Astrocyte (in vitro differentiated cells and primary cell): ENCODE measurements at places on chromosomes 16 and 17.
A peak's percentile ranks its signal among the peaks of the same experiment; 100 is the strongest.

DNA sequence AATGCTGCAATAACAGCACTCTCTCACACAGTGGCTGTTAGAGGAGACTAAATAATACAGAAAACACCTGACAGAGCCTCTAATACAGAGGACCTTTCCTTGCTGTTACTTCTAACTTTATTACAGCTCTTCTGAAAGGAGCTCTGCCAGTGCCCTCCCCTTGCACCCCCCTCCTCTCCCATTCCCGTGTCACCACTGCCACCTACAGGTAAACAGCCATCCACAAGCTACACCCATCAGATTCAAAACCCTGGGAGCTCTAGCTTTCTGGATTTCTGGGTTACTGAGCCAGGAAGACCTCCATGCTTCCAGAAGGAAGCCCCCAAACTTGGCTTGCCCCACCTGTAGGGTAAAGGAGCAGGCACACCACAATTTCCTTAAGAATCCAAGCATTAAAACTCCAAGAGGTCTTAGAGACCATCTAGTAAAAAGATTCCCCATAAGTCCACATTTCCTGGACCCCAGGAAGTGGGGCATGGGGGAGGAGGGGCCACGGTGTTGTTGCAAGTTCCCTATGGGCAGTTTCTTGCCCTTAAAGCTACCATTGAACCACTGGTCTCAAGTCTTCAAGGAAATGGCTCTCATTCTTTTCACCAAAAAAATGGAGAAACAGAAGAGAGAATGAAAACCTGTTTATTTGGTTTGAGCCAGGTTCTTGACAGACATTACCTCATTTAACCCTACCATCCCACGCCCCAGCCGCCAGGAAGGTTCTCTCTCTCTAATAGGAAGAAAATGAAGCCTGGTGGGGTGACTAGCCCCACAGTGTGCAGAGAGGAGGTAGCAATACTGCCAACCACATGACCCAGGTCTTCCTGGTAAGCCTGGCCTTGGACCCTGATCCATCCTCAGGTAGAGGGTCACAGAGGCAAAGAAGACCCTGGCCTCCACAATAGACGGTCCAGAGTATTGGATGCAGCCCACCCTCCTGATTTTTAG is 52.8 kb downstream of the TOM1L2 start:
- peak; percentile 52 for DNase-seq

DNA sequence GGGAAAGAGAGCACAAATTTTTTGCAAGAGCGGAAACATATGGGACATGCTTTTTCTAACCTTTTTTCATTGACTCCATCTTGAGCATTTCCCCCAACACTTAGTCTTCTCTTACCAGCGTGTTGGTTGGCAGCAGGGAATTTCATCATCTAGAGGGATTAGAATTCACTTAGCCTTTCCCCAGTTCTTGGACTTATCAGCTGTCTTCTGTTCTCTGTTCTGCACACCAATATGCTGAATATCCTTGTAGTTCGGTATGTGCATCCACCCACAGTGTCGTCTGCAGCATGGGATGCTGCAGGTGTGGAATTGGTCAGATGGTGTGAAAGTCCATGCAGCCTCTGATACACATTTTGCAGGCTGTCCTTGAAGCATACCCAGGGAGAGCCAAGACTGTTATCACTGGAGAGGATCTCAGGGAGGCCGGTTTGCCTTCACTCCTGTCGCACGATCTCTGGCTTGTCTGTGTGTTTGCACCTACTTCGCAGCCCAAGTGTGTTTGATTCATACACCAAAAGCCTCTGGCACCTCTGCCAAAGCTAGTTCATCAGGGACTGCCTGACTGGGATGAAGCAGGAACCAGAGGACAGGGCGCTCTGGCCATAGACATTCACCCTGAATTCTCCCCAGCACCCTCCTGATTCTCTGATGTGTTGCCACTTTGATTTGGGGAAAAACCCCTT is 93.3 kb downstream of the SOCS1 start:
- DNase-seq: no peak

GRCh38 chr16:50553182-50553710 is 5.0 kb downstream of the NKD1 start:
- no peak for DNase-seq

GRCh38 chr16:11639008-11639562 is 29.2 kb upstream of the SNN start:
- no peak for DNase-seq

GRCh38 chr17:48835971-48836370 is 5.1 kb downstream of the CALCOCO2 start:
- DNase-seq: no peak

DNA sequence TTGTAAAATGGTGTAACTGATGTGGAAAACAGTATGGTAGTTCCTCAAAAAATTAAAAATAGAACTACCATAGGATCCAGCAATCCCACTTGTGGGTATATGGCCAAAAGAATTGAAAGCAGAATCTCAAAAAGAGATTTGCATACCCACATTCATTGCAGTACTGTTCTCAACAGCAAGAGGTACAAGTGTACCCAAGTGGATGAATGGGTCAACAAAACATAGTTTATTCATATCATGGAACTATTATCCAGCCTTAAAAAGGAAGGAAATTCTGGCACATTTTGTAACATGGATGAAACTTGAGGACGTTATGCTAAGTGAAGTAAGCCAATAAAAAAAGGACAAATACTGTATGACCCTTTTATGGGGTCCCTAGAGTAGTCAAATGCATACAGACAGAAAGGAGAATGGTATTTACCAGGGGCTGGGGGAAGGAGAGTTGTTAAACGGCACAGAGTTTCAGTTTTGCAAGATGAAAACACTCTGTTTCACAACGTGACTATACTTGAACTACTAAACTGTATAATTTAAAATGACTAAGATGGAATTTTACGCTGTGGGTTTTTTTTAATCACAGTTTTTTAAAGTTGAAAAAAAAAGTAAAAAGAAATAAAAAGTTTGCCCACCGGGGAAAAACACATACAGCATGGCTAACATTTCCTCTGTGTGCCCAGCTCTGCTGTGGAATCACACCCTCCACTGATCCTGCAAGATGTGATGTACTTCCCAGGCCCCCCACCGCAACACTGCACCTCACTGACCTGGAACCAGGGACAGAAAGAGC is 6.1 kb downstream of the TVP23A start:
- DNase-seq: no peak

DNA sequence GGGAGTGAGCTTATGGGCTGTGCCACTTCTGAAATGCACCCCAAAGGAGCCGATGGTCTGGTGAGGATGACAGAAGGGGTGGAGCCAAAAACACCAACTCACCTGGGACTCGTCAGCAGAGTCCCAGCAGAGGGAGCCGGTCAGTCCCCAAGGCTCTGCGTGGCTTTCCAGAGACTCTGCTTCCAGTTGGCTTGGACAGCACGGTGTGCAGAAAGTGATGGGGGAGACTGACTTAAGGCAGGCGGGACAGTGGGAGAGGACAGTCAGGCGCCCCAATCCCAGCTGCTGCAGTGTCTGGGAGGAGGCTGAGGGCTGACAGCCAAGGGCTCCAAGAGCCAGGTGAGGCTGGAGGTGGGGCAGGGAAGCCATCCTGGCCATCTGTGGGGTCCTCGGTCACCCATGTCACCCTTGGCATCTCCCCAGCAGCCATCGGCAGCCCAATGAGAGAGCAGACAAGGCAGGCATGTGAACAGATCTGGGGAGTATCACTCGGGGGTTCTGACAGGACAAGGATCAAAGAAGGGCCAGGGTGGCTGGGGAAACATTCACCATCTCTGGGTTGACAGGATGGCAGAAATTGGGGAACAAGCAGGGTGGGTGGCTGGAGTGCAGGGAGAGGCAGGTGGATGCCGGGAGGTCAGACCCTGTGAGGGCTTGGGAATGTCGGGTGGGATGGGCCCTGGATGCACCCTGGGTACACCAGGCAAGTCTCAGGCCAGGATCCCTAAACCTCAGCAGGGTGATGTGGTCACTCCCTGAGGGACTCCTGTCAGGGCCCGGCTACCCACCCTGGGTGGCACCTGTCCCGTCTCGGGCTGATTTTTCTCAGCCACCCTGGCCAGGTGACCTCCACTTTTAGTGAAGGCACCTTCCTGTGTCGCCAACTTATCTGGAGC is 8.9 kb upstream of the KRTAP17-1 start:
- no peak for DNase-seq

DNA sequence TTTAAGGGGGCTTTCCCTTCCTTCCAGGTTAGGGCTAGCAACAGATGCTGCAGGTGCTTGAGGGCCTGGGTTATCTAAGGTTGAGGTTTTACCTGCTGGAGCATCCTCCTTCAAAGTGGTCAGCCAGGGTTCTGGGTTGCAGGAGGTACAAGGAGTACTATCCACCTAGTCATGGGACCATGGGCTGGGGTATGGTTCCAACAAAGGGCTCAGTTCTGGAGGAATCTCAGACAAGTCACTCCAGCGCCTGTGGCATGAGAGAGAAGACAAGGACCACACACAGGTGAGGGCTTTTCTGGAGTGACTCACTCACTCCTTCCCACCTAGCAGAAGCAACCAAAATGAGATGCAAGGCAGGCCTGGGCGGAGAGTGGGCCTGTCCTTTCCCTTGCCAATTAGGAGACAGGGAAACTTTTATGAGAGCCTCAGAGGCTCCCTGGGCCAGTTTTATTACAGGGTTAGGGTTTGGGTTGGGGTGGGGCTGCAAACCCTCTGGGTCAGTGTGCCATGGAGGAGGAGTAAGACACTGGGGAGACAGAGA is 2.2 kb downstream of the MYO19 start:
- no peak for DNase-seq

DNA sequence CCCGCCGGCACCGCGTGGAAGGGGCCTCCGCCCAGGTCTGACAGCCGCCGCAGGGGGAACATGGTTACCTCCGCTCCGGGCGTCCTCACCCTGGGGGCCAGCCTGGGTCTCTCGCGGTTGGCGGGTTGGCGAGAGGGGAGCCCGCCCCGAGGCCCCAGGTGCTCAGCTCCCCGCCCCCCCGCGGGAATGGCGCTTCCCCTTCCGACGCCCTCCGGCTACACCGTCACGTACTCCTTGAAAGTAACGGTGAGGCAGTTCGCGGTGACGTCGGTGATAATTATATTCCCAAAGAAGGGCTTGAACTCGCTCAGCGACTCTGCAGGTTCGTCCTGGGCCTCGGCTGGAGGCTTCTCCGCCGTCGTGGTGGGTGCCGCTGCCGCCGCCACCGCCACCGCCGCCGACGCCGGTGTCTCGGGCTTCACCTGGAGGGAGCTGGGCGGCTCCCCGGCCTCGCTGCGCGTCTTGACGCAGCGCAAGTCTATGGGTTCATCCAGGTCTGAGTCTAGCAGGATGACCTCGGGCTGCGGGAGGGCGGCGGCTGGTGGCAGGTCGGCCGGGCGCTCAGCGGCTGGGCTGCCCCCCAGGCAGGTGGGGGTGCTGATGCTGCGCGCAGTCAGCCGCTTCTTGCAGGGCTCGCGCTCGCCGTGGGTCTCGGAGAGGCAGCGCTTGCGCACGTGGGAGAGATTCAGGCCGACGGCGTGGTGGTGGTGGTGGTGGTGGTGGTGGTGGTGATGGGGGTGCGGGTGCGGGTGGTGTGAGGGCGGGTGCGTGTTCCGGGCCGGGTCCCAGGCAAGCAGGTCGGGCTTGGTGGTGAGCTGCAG is 5.3 kb downstream of the CBX4 start:
- DNase-seq: no peak

GRCh38 chr17:59435238-59435637 is 103.8 kb downstream of the YPEL2 start:
- DNase-seq: peak; percentile 79

GRCh38 chr16:47519546-47519945 is 58.4 kb downstream of the PHKB start:
- no peak for DNase-seq

DNA sequence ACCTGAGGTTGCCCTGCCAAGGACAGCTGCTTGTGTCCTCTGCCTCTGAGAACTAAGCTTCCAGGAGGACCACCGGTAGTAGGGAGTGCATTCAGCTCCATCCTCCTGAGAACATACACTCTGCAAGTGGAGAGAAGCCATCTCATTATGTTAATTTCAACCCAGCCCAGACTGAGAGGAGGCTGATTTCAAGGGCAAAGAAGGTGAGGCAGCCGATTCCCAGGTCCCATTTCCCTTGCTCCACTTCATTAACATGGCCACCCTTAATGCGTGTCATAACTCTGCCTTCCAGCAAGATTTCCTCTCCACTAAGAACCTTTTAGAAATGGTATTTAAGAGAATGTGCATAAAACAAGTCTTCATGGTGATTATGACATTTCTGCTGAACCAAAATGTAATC is 72.5 kb downstream of the CDH13 start:
- DNase-seq: no peak

DNA sequence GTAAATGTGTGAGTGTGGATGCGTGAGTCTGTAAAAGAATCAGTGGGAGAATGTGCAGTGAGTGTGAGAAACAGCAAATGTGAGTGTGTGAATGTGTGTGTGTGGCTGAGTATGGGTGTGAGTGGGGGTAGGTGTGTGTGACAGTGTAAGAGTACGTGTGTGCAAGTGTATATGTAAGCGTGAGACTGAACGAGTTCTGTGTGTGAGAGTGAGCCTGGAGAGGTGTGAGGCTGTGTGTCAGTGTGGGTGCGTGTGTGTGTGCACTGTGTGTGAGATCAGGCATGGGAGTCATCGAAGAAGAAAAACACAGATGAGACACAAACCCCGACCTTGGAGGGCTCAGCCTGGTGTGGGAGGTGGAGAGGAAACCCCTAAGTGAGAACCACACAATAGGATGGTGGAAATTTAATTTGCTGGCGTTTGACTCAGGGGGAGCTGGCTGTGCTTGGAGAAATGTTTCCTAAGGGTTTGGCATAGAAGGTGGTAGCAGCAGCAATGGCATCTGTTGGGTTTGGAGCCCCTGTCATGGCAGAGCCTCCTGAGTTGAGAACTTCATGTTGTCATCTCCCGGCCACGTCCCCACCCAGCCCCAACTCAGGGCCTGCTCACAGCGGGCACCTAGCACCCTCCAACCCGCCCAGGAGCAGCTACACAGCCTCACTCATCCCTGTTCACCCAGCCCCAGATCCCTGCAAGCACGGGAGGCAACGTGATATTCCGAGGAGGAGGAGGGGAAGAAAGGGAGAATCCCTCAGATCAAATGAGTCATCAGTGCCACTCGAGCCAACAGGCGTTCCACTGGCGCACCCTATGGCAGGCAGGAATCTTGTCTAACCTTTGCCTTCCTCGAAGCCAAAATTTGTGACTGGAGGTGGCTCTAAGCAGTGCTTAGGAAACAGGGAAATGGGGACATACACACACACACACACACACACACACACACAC is 14.3 kb upstream of the NUBP1 start:
- peak; percentile 56 for DNase-seq

DNA sequence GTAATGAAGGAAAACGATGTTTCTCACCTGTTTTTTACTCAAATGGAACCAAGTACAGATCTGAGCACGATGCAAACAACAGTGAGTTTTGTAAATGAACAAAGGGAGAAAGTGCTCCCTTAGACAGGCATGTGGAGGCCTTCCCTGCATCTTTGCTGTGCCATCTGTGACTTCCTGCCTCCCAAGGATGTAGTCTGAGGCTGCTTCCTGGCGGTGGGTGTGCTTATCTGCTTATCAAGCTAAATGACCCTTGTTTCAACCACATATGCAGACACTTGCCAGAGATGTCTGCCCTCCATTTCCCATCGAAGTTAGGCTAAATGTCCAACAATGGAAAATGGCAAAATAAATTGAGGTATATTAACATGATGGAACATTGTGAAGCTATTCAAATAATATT is 34.6 kb downstream of the RGS9 start:
- no peak for DNase-seq

GRCh38 chr17:79497777-79498348 is 113.0 kb downstream of the RBFOX3 start:
- no peak for DNase-seq
